ENCODE measurements at places on chromosomes 1 and 21.

GRCh38 chr1:81237473-81238089 is 563.2 kb upstream of the ADGRL2 start:
- DNase-seq, result no peak

DNA sequence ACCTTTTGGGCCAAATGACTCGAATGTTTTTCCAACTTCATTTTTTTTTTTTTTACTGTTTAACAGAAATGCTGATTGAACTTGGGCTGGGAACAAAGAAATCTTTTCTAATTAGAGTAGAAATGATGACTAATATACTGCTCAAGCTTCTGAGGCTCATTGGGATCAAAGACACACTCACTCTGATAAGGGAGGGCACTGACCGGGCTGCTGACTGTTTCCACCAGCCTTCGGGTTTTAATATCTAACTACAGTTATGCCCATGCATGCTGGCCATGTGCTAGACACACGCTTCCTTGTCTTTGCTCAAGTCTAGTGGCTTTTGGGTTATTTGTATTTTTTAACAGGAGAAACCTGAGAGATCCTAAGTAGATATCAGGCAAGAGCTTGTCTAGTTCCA is 16.8 kb downstream of the ZBTB18 start:
- no peak for DNase-seq

DNA sequence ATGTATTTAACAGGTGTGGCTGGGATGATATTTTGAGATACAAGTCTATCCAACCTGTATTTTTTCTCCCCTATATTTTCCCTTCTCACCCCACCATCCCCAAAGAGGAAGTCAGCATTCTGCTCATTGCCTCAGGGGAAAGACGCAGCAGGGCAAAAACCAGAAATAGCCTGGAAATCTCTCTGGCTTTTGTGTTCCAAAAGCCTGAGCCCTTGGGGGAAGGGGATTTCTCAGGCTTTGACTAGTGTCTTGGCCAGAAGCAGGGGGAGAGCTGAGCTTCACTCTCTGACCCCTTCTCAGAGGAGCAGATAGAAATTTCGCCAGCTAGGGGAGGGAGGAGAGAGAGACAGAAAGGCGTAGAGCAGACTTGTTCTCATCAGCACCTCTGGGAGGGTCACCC is 244.7 kb downstream of the RRAGC start:
- no peak for DNase-seq

GRCh38 chr1:65832296-65832695 is 39.6 kb downstream of the PDE4B start:
- no peak for DNase-seq

DNA sequence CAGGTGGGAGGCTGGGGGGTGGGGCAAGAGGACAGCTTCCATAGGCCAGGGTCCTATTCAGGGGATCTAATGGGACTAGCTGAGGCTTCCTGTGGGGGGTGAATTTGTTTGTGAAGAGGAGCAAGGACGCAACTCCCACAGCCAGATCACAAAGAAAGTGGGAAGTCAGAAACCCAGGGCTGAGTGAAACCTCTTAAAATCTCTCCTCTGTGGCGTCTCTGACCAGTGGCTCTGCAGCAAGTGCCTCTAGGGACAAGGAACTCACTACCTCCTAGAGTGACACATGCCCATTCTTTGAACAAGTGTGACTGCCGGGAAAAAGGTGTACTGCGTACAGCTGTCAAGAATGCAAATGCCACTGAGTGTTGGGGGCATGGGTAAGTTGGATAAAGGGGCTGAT is 187.9 kb downstream of the HIVEP3 start:
- no peak for DNase-seq

Data from stimulated activated CD4-positive, alpha-beta T cell treated with anti-CD3 and anti-CD28 coated beads, Interleukin-1b, Interleukin-23, amount 100 ng/mL, for 1 hour (primary cell).